ENCODE measurements at places on chromosomes 4 and X. TPM values are rescaled to one million over a fixed set of nuclear protein-coding genes. Genes with fewer than 3 reads are reported as not detected.

DNA sequence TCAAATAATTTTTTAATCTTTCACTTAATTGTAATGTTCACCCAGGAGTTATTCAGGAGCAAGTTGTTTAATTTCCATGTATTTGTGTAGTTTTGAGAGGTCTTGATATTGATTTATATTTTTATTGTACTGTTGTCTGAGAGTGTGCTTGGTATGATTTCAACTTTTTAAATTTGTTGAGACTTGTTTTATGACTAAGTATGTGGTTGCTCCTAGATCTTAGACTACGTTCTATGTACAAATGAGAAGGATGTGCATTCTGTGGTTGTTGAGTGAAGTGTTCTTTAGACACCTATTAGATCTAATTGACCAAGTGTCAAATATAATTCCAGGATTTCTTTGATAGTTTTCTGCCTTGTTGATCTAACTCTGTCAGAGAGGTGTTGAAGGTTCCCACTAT is 353.3 kb upstream of the GNPDA2 start:
- no peaks in the 10 kb centered on the region for H3K4me1 ChIP-seq
- no peaks in the 10 kb centered on the region for H3K36me3 ChIP-seq
- no peak for DNase-seq
- no peaks in the 10 kb centered on the region for H3K27me3 ChIP-seq
- H3K4me3 ChIP-seq: no peak overlapping the region

DNA sequence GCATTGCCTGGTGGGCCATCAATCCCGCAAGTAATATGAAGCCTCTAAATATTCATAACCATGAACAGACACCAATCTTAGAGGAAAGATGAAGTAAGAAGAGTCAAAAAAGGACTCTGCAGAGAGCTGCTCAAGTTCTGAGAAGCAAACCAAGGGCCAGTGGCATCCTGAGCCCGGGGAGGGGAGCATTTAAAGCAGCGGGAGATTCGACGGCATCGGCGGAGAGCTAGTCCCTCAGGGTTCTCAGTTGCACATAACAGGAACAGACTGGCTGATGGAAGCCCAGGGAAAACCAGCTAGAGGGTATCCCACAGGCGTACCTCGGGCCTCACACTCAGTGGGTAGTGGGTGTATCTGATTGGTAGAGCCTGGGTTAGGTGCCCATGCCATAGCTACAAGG is 4.9 kb upstream of the PNMA6E start:
- peaks cover 3% of the 10 kb centered on the region for H3K4me1 ChIP-seq
- H3K36me3 ChIP-seq: no peaks in the 10 kb centered on the region
- H3K4me3 ChIP-seq: no peak overlapping the region
- DNase-seq: no peak
- no peaks in the 10 kb centered on the region for H3K27me3 ChIP-seq

The PAQR3 gene
- total RNA-seq: 12.8 TPM

- H3K36me3 ChIP-seq: no peaks in the 10 kb centered on the region
- DNase-seq: peak; percentile 85
- peaks cover 4% of the 10 kb centered on the region for H3K27me3 ChIP-seq
- no peak overlapping the region for H3K27ac ChIP-seq
Measured at GRCh38 chrX:100768679-100769338, 36.9 kb upstream of the SYTL4 start.

GRCh38 chr4:70559211-70559830 is 32.7 kb upstream of the AMBN start:
- H3K27me3 ChIP-seq: no peaks in the 10 kb centered on the region
- no peak overlapping the region for H3K27ac ChIP-seq
- H3K36me3 ChIP-seq: no peaks in the 10 kb centered on the region
- H3K4me1 ChIP-seq: peaks cover 5% of the 10 kb centered on the region
- no peak overlapping the region for H3K4me3 ChIP-seq
- DNase-seq: peak; percentile 66

GRCh38 chrX:49761481-49761880 is 65.7 kb upstream of the PAGE1 start:
- H3K36me3 ChIP-seq: no peaks in the 10 kb centered on the region
- H3K27ac ChIP-seq: no peak overlapping the region
- peaks cover 1% of the 10 kb centered on the region for H3K4me1 ChIP-seq
- no peaks in the 10 kb centered on the region for H3K27me3 ChIP-seq

The ANKRD37 gene
- 5.5 TPM for total RNA-seq

DNA sequence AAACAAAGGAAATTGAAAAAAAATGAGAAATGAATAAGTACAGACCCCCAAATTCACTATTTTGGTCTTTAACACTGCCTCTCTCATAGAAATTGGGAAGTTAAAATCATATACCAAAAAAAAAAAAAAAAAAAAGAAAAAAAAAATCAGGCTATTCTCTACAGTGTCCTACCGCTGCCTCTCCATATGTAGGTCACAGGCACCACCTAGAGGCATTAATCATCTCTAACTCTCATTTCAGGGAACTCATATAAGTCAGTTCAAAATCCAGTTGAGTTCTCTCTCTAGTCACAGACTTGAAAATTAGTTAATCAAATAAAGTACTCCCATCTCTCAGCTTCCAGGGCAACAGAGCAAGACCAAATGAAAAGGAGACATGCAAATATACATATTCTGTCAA is 47.9 kb downstream of the COX18 start:
- DNase-seq: no peak
- H3K4me1 ChIP-seq: no peaks in the 10 kb centered on the region
- H3K4me3 ChIP-seq: no peak overlapping the region
- no peak overlapping the region for H3K27ac ChIP-seq
- no peaks in the 10 kb centered on the region for H3K27me3 ChIP-seq

DNA sequence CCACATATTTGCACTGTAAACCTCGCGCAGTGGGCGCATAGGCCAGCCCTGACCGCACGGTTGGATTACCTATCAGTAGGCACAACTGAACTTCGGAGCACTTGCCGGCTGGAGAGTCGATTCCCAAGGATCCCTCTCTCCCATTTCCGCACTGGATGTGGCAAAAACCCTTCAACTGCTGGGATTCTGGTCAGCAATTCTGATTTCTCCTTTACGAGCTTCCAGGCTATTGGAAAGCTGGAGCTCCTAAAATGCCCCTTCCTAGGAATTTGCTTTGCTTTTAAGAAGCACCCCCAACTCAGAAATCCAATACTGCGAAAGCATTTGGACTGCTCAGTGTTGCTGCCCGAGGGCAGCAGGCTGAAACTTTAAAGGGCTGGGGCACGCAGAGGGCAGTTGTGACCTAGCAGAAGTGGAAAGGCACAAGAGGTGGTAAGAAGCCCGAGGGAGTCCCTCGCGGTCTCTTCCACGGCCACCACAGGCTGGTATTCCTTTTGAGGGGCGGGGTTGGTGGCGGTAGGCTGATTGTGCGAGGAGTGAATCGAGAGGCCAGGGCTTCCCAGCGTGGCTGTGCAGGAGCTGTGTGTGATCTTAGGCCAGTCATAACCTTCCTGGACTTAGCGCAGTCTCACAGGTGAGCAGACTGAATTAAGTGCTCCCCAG is 1.6 kb downstream of the ZAR1 start:
- H3K27ac ChIP-seq: no peak overlapping the region
- H3K4me1 ChIP-seq: peaks cover 3% of the 10 kb centered on the region
- DNase-seq: no peak
- no peak overlapping the region for H3K4me3 ChIP-seq
- H3K27me3 ChIP-seq: peaks cover 33% of the 10 kb centered on the region
- peaks cover 5% of the 10 kb centered on the region for H3K36me3 ChIP-seq

The RTL9 gene
- total RNA-seq: not detected

The CT47B1 gene
- total RNA-seq: not detected

GRCh38 chr4:40157436-40157835 is 39.4 kb upstream of the RHOH start:
- peaks cover 9% of the 10 kb centered on the region for H3K36me3 ChIP-seq
- no peak overlapping the region for H3K27ac ChIP-seq
- H3K27me3 ChIP-seq: no peaks in the 10 kb centered on the region
- no peak overlapping the region for H3K4me3 ChIP-seq
- peaks cover 14% of the 10 kb centered on the region for H3K4me1 ChIP-seq

GRCh38 chrX:116298956-116299355 is 128.4 kb downstream of the AGTR2 start:
- H3K4me3 ChIP-seq: no peak overlapping the region
- H3K27me3 ChIP-seq: no peaks in the 10 kb centered on the region
- no peak overlapping the region for H3K27ac ChIP-seq
- H3K36me3 ChIP-seq: no peaks in the 10 kb centered on the region
- DNase-seq: no peak
- no peaks in the 10 kb centered on the region for H3K4me1 ChIP-seq

- H3K27me3 ChIP-seq: peaks cover 1% of the 10 kb centered on the region
- no peak overlapping the region for H3K27ac ChIP-seq
- H3K4me1 ChIP-seq: peaks cover 14% of the 10 kb centered on the region
- H3K4me3 ChIP-seq: no peak overlapping the region
- no peak for DNase-seq
Measured at GRCh38 chr4:6747294-6748051, 31.5 kb downstream of the BLOC1S4 start.

DNA sequence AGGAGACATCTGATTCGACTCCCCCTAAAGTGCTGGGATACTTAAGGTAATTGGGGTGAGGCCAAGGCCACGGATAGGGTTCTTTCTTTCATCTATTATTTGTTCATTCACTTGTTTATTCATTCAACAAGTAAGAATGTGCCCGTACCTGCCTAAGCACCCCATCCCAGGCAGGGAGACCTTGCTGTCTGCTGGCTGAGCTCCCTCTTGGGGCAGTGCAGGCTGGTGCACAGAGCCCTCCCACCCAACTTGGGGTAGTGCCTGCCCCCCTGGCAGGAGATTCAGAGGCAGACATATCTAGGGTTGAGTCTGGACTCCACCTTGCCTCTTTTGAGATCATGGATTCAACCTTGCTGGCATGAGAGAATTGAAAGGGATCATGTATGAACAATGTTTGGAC is 95.7 kb downstream of the DRD5 start:
- peaks cover 1% of the 10 kb centered on the region for H3K27me3 ChIP-seq
- no peak for DNase-seq
- H3K4me3 ChIP-seq: no peak overlapping the region
- no peak overlapping the region for H3K27ac ChIP-seq

DNA sequence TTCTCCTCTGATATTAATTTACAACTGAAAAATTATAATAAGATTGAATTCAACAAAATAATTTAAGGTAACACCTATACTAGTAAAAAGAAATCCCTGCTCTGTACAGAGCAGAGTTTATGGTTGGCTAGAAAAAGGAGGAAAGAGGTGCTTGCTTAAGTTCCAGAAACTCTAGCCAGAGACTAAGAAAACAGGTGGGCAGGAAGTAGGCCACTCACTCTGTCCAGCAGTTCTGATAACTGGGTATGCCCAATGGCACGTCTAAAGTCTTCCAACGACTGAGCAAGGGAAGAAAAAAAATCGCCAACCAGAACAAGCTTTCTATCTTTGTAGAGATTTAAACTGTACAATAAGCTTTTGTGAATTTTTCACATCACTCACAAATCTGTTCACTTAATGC is 42.1 kb downstream of the TMEM165 start:
- H3K4me3 ChIP-seq: no peak overlapping the region
- H3K36me3 ChIP-seq: no peaks in the 10 kb centered on the region
- no peaks in the 10 kb centered on the region for H3K27me3 ChIP-seq
- no peak for DNase-seq

The C1QTNF7 gene
- not detected for total RNA-seq

The RAPGEF2 gene
- total RNA-seq: 19.8 TPM

- no peak overlapping the region for H3K27ac ChIP-seq
- no peak for DNase-seq
- no peak overlapping the region for H3K4me3 ChIP-seq
- H3K4me1 ChIP-seq: no peaks in the 10 kb centered on the region
- peaks cover 3% of the 10 kb centered on the region for H3K27me3 ChIP-seq
Measured at GRCh38 chr4:93983140-93983539, 154.6 kb downstream of the ATOH1 start.

The SPANXB1 gene
- total RNA-seq: not detected

The CPLX1 gene
- total RNA-seq: 0.29 TPM

- H3K36me3 ChIP-seq: no peaks in the 10 kb centered on the region
- H3K27me3 ChIP-seq: no peaks in the 10 kb centered on the region
- no peak for DNase-seq
- no peak overlapping the region for H3K27ac ChIP-seq
- no peaks in the 10 kb centered on the region for H3K4me1 ChIP-seq
Measured at GRCh38 chrX:96576368-96576767, 108.3 kb upstream of the DIAPH2 start.

GRCh38 chr4:88674979-88675378 is 22.6 kb downstream of the NAP1L5 start:
- H3K4me3 ChIP-seq: no peak overlapping the region
- no peaks in the 10 kb centered on the region for H3K27me3 ChIP-seq
- no peaks in the 10 kb centered on the region for H3K4me1 ChIP-seq
- no peak overlapping the region for H3K27ac ChIP-seq

The RHOXF2B gene
- total RNA-seq: not detected

The GTPBP6 gene
- total RNA-seq: 101 TPM

The GEMIN8 gene
- 10.2 TPM for total RNA-seq

Data from naive thymus-derived CD8-positive, alpha-beta T cell (primary cell).